ENCODE measurements at places on chromosomes 5 and 9. TPM values are rescaled to one million over a fixed set of nuclear protein-coding genes. Genes with fewer than 3 reads are reported as not detected.

RORB gene
- 0.01 TPM for total RNA-seq

LURAP1L gene
- 28.3 TPM for total RNA-seq

KCTD16 gene
- total RNA-seq = 0.01 TPM

SLC6A19 gene
- total RNA-seq = 0.62 TPM

AJM1 gene
- total RNA-seq = 4.1 TPM

HAND1 gene
- total RNA-seq = 0.52 TPM

PTGDS gene
- 1.4 TPM for total RNA-seq

RALGPS1 gene
- total RNA-seq = 1.6 TPM

GAS1 gene
- total RNA-seq = 0.09 TPM

F2RL1 gene
- total RNA-seq = 227 TPM

ECSCR gene
- total RNA-seq = not detected

ZNF367 gene
- total RNA-seq = 5.3 TPM

SEMA4D gene
- total RNA-seq = 4.3 TPM

CLTA gene
- total RNA-seq = 301 TPM

SLC38A9 gene
- total RNA-seq = 23.2 TPM

CNTNAP3B gene
- total RNA-seq = 15.0 TPM

C9 gene
- total RNA-seq = not detected
